Activated B cell treated with CpG ODN at 0.5 μM for 24 hours (primary cell): ENCODE measurements at places on chromosomes 12 and 14.

GRCh38 chr14:93084866-93085857, 30.6 kb downstream of the ITPK1 start:
- DNase-seq = no peak

GRCh38 chr12:76674669-76675315, 89.1 kb upstream of the ZDHHC17 start:
- no peak for DNase-seq

GRCh38 chr12:96513681-96514080, 24.3 kb downstream of the CFAP54 start:
- DNase-seq = no peak

DNA sequence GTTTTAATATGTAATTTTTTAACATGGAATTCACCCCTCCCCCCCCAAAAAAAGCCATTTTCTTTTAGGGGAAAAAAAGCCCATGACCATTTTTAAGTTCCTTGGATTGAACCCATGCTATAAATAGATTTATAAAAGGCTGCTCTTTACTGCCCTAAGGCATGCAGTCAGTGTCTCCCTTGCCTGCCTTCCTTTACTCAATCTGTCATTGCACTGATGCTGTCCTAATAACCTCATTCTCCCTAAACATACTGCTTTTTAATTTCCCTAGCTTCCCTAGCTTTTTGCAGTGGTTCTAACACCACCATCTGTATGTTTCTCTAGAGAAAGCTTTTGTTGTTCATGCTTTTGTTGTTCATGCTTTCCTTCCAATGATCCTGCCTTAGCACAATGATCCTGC, 83.0 kb downstream of the SLC2A13 start:
- no peak for DNase-seq

DNA sequence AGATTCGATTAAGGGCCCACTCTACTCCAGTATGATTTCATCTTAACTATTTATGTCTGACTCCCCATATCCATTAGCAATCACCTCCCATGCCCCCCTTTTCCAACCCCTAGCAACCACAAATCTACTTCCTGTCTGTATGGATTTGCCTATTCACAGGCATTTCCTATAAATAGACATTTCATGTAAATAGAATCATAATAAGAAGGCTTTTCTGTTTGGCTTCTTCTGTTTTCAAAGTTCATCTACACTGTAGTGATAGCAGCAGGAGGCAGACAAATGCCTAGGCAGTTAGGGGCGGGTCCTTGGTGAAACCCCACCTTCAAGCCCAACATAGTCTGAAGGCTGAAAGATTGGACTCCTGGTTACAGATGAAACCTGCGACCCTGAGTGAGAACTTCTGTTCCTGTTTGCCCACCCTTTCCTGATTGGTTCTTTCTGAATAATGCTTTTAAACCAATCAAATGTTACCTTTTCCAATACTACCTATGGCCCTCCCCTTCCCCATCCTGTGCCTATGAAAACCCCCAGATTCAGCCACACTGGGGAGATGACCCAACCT, 62.1 kb upstream of the HECTD1 start:
- no peak for DNase-seq

DNA sequence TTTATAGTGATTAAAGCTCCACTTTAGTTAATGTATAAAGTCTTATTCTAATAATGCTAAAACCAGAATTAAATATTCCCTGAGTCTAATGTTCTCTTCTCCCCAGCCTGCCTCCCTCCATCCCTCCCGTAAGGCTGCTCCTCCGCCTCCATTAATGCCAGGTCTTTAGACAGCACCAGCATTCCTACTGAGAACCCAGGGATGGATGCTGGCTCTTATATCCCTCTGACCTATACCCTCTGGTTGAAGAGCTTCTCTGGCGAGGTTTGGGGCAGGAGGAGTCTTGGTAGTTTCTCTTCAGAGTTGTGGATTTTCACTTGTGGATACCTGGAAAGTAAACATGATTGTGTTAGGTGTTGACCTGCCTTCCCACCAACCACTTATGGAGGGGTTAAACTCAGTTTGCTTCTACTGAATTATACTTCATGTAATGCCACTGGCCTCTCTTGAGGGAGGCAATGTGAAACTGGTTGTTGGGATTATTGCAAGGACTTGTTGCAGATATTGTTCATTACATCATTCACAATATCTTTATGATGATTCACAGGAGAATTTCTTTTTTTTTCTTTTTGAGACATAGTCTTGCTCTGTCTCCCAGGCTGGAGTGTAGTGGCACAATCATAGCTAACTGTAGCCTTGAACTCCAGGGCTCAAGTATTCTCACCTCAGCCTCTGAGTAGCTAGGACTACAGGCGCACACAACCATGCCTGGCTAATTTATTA, 11.1 kb upstream of the SMAGP start:
- no peak for DNase-seq

DNA sequence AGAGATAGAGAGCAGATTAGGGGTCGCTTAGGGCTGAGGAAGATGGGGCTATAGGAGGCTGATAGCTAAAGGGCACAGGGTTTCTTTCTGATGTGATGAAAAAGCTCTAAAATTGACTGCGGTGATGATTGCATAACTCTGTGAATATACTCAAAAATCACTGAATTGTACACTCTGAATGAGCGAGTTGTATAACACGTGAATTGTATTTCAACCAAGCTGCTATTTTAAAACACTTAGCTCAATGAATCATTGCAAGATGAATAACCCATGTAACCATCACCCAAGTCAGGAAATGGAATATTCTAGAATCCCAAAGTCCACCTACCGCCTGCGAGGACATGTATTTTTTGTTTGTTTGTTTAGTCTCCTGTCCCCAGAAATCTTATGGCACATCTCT, 60.1 kb upstream of the CCND2 start:
- DNase-seq = no peak

DNA sequence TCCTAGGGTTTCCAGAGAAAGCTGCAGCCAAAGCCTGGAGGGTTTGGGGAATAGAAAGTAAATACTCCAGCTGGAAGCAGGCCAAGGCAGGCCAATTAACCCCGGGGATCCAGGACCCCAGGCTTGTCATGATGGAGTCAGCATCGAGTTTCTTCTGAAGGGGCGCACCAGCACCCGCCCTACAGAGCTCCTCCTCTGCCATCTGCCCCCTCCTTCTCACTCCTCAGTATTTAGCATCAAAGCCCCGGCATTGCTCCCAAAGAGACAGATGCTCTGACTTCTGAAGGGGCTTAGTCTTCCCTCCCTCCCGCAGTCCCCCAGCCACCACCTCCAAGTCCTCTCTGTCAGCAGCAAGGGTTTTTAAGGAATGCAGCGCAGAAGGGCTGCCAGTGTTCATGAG, 285.1 kb upstream of the NOS1 start:
- DNase-seq = no peak

DNA sequence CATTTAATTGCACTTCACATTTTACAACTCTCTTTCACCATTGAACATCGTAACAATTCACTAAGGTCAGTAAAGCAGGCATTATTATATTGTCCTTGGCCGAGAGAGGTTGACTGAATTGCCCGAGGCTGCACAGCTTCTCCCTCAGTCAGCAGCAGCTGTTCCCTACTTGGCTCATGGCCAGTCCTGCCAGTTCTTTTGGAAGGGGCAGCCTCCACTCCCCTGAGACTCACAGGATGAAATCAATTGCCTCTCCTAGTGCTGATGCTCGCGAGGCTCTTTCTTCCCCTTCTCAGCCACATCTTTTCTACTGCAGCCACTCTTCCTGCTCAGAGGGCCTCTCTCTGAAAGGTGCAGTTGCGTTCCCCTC, 79.9 kb upstream of the KCNA1 start:
- no peak for DNase-seq

GRCh38 chr12:95304673-95305198, 87.1 kb downstream of the VEZT start:
- DNase-seq = no peak

DNA sequence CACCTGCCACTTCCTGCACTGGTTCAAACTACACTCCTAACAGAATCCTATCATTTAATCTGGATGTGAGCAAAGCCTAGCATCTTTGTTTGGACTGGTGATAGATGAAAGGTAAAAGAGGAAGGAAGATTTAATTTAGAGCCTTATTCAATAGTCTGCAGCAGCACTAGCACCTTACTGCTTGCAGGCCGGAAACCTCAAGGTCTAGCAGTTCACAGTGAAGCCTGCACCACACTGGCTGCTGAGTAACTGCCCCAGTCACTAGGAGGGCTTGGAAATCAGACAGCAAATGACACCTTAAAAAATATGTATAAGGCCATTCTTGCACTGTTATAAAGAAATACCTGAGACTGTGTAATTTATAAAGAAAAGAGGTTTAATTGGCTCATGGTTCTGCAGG, 358.0 kb downstream of the DAD1 start:
- no peak for DNase-seq

GRCh38 chr12:120941412-120941811, 36.9 kb upstream of the HNF1A start:
- DNase-seq = no peak

DNA sequence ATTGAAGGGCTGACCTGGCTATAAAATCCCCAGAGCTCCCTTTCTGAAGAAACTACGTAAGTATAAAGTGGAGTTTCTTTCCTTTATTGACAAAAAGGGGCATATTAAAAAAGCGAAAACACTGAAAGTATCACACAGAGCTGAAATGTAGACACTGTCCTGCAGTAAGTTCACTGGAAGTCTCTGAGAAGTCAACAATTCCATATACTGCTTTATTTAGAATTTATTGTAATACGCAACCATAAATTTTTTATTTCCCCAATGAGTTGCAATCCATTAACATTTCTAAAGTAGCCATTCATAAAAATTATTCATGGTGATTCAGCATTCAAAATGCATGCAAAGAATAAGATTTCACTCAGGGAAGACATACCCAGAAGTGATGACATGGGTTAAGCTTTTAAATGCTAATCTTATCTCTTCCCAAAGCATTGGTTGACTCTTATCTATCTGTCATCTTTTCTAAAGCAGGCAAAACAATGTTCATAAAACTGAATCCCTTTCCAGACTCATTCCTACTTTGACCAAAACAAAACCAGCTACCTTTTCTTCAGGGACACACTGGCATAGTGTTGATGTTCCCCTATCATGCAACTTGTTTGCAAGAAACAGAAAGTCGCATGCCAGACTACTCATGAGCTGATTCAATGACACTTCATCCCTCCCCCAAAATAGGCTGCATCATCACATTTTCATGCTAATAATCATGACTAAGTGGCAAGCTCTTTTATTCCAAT, 17.3 kb downstream of the KITLG start:
- DNase-seq = no peak

- DNase-seq = no peak
These were observed 39.3 kb upstream of the SSTR1 start for GRCh38 chr14:38168416-38168815.

DNA sequence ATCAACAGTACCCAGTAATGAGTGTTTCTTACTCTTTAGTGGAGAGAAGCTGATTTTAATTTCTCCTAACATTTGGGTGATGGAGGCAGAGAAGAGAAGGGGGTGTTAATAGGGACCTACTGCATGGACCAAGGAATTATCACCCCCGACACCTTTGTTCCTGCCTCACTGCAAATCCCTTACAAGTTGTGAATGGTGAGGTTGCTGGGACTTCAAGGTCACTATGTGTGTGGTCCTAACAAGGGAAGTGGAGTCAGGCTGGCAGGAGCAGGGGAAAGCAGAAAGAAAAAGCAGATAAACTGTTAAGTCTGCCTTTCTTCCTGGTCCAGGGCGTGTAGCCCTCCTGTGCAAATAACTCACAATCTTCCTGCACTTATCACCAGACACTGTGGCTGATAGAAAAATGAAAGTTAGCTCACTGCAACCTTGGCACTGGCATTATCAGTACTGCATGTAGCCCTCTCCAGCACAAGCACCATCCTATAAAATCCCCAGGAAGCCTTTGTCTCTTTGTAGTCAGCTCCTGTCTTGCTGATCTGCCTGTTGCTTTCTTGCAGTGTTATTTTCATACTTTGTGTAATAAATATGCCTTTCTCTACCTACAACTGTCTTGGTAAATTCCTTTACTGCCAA, 112.3 kb upstream of the DNM1L start:
- no peak for DNase-seq

DNA sequence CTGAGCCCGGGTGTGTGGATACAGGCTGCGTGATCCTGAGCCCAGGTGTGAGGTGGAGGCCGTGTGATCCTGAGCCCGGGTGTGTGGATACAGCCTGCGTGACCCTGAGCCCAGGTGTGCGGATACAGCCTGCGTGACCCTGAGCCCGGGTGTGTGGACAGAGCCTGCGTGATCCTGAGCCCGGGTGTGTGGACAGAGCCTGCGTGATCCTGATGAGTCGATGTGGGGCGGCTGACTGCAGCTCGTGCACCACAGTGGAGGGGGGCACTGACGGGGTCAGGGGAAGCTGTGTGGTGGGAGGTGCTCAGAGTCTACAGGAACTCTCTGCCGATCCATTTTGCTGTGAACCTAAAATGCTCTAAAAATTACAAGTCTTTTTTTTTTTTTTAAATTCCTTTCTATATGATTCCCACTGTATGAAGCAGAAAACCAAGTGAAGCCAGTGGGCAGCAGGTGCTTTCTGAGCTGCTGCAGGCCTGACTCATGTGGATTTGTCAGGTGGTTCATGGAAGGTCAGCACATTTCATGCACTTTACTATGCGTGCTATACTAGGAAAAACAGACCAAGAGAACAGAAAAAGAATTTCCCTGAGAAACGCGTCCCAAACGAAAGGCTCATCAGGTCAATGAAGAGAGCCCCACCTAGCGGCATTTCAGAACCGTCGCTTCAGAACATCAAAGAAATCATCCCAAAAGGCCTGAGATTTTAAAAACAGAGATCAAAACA, 19.3 kb downstream of the BRF1 start:
- no peak for DNase-seq

DNA sequence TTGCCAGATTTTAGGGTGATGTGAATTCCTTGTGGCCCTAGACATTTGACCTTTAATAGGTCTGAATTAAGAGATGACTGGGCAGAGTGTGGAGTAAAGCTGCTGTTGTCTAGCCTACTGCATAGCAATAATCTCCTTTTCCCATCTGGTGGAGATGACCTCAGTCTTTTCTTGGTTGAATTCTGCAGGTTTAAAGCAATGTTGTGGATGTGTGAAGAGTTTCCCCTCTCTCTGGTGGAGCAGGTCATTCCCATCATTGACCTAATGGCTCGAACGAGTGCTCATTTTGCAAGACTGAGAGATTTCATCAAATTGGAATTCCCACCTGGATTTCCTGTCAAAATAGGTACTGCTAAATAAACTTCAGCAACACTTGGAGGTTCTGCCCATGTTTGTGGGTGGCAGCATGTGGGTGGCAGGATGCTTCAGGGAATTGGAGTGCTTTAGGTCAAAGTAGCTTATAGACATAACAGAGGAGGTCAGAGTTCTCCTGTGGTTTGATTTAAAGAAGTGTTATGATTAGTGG, 19.0 kb downstream of the C12orf76 start:
- no peak for DNase-seq

GRCh38 chr12:86660488-86661147, 404.4 kb upstream of the MGAT4C start:
- no peak for DNase-seq
